ENCODE measurements at places on chromosomes 3 and 15.

GRCh38 chr15:63605816-63606215 is 8.6 kb downstream of the FBXL22 start:
- H3K27ac ChIP-seq, result no peak overlapping the region
- H3K27me3 ChIP-seq, result peaks cover 23% of the 10 kb centered on the region
- no peak for DNase-seq
- peaks cover 24% of the 10 kb centered on the region for H3K4me1 ChIP-seq

DNA sequence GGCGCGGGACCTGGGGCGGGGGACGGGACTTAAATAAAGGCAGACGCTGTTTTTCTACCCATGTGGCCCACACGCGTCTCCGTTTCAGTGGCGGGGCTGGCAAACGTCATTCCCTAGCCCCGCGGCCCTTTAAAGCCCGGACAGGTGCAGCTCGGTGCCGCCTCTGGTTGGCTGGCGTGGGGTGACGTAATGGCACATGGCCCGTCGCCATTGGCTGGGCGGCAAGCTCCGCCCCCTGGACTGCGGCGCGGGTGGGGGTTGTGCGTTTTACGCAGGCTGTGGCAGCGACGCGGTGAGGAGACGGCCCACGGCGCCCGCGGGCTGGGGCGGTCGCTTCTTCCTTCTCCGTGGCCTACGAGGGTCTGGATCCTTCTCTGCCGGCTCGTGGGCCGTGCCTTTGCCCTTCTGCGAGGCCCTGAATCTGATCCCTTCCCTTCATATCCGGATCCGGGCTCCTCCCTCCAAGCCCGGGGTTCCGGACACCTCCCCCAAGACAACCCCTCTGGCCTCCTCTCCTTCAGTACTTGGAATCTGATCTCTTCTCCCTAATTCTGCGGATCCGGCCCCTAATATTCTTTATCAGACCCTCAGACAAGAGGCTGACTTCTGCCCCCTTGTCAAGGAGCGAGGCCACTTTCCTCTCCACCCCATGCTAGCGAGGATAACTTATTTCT is at the start of gene CRELD1:
Gene CRELD1 (plus strand): TSS at position 274 of the 674 bp plus-strand sequence. CDS start 605 bp downstream, outside the sequence.
- peaks cover 13% of the 10 kb centered on the region for H3K27me3 ChIP-seq
- peaks cover 20% of the 10 kb centered on the region for H3K4me1 ChIP-seq
- DNase-seq, result peak; percentile 92
- peak within 1 kb of the TSS; percentile 93 for H3K27ac ChIP-seq
- H3K4me3 ChIP-seq, result peak within 1 kb of the TSS; percentile 94

GRCh38 chr3:16849229-16849628 is 35.5 kb upstream of the PLCL2 start:
- peak; percentile 28 for DNase-seq
- peaks cover 3% of the 10 kb centered on the region for H3K27me3 ChIP-seq
- no peak overlapping the region for H3K4me3 ChIP-seq
- peaks cover 12% of the 10 kb centered on the region for H3K4me1 ChIP-seq
- peak overlapping the region; percentile 44 for H3K27ac ChIP-seq

GRCh38 chr15:85314146-85314545 is 66.3 kb upstream of the AKAP13 start:
- H3K4me3 ChIP-seq, result no peak overlapping the region
- H3K27me3 ChIP-seq, result no peaks in the 10 kb centered on the region
- H3K27ac ChIP-seq, result no peak overlapping the region
- no peak for DNase-seq
- peaks cover 5% of the 10 kb centered on the region for H3K36me3 ChIP-seq

- H3K4me3 ChIP-seq, result no peak overlapping the region
- no peak for DNase-seq
- no peaks in the 10 kb centered on the region for H3K36me3 ChIP-seq
- no peak overlapping the region for H3K27ac ChIP-seq
- peaks cover 7% of the 10 kb centered on the region for H3K4me1 ChIP-seq
Observed at GRCh38 chr15:36666228-36666905, 86.9 kb downstream of the CDIN1 start.

DNA sequence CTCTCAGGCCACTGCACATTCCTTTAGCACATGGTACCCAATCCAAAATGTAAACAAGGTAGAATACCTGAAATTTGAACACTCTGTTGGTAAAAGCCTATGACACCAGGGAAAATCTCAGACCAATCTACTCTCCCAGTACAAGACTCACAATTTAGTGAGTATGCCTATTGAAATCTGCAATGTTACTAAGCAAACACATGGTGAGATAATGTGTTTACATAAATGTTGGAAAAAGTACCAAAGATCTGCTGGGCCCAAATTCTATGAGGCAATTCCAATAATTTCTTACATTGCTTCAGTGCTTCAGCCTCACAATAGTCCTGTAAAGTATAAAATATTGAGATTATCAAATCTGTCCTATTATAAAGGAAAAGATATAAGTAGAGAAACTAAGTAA is 536.1 kb downstream of the PYDC2 start:
- DNase-seq, result no peak
- H3K27ac ChIP-seq, result no peak overlapping the region
- no peaks in the 10 kb centered on the region for H3K27me3 ChIP-seq
- no peaks in the 10 kb centered on the region for H3K36me3 ChIP-seq

GRCh38 chr15:72033711-72034110 is 84.2 kb downstream of the MYO9A start:
- no peaks in the 10 kb centered on the region for H3K4me1 ChIP-seq
- H3K27me3 ChIP-seq, result no peaks in the 10 kb centered on the region
- no peaks in the 10 kb centered on the region for H3K36me3 ChIP-seq
- no peak overlapping the region for H3K27ac ChIP-seq
- H3K4me3 ChIP-seq, result no peak overlapping the region

GRCh38 chr15:101255051-101255395 is 3.2 kb upstream of the CHSY1 start:
- DNase-seq, result no peak
- H3K4me3 ChIP-seq, result no peak overlapping the region
- no peaks in the 10 kb centered on the region for H3K36me3 ChIP-seq
- peaks cover 16% of the 10 kb centered on the region for H3K27me3 ChIP-seq

GRCh38 chr3:42729404-42730145 is 27.0 kb upstream of the HHATL start:
- H3K27ac ChIP-seq, result no peak overlapping the region
- H3K27me3 ChIP-seq, result peaks cover 4% of the 10 kb centered on the region
- H3K36me3 ChIP-seq, result no peaks in the 10 kb centered on the region
- no peaks in the 10 kb centered on the region for H3K4me1 ChIP-seq

DNA sequence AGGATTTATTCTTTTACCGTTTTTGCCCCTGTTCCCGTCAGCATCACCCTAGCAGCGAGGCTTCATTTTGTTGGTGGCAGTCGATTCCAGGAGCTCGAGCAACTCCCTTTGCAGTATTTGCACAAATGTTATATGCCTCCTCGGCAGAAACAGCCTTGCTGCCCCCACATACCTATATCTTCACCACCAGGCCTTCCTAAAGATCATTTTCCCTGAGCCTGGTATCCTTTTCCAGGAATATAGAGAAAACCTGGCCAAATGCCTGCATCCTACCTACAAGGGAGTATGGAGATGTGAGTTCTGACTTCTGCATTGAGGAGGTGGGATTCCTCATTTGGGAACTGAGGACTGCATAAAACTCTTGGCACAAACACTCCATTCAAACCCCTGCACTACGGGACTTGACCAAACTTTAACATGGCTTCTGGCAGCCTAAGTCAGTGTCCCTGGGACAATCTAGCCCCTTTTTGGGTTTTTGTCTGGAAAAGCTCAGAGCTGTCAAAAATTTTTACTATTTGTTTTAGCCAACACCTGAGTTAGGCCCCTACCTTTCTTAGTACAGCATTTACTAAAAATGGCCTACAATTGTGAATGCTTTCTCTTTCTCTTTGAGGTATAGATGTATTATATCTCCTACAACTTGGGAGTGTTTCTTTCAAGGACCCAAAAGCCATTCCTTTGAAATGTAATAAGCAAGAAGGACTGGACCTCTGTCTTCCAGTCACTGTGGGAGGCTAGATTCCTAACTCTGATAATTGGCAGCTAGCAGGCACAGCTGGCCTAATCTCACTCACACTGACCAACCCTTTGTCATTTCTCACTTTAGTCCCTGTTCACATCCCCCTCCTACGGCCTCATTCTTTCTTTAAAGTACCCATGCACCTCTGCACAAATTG is 12.1 kb upstream of the UBE2Q2 start:
- no peaks in the 10 kb centered on the region for H3K36me3 ChIP-seq
- H3K27ac ChIP-seq, result no peak overlapping the region
- H3K4me3 ChIP-seq, result no peak overlapping the region
- peaks cover 11% of the 10 kb centered on the region for H3K4me1 ChIP-seq
- DNase-seq, result no peak
